ENCODE measurements at places on chromosomes 7 and 10.

GRCh38 chr7:77306231-77307067 lies 106.8 kb upstream of the FGL2 start:
- DNase-seq, result no peak

DNA sequence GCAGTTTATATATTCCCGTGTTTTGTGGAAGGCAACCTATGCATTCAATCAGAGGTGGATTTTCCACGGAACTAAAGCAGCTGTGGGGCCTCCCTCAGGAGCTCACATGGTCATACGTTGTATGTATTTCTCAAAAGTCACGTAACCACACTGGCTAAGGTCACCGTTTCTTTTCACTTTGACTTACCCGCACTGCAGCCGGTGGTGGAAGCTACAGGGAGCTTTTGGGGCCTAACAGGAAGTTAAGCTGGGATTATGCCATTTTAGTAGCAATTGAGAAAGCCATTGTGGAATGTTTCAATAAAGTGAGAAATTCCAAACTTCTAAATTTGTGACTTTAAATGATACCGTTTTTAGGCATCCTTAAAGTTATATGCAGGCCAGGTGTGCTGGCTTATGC lies 111.2 kb upstream of the KLF6 start:
- no peak for DNase-seq

GRCh38 chr10:29479081-29479925 lies 155.5 kb downstream of the SVIL start:
- DNase-seq, result no peak

GRCh38 chr7:90461219-90461618 lies 8.2 kb upstream of the PTTG1IP2 start:
- DNase-seq, result no peak

DNA sequence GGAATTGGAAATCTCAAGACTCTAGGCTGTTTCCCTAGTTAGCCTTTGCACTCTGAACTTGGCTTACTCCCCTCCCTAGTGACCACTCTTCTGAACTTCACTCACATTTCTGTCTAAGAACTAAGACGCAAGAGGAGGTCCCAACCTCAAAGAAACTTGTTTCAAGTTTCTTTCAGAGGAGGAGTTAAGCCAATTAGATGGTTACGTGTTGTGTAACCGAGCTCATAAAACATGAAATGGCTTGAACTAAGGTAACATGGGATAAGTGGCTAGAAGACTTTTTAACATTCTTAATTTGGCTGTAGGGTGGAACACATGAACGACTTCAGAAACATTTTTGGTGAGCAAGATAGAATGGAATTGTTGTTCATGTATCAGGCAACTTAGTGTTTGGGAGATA lies 39.5 kb upstream of the SEC61G start:
- DNase-seq, result no peak

- no peak for DNase-seq
These were observed 215.0 kb downstream of the TNS3 start for GRCh38 chr7:47366960-47367359.
